ENCODE measurements at places on chromosomes 1 and 21.

DNA sequence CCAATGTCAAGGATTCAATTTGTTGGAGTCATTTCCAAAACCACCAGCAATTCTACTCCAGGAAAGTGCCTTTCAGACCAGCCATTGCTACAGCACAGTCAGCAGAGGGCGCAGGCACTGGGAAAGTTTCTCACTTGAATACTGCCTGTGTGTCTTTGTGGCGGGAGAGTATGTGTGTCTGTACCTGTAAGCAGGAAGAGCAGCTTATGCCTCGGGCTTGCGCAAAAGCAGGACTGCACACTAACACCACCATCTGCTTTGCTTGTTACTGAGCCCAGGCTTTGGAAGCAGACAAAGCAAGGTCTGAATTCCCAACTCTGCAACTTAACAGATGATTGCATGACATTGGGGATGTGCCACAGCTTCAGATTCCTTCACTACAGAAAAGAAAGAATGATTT lies 7.0 kb upstream of the CTSE start:
- peak; percentile 64 for DNase-seq

- no peak for DNase-seq
These were observed 44.0 kb upstream of the LMO4 start for GRCh38 chr1:87284456-87285240.

- no peak for DNase-seq
These were observed 22.2 kb downstream of the NIPAL3 start for GRCh38 chr1:24437631-24438396.

- DNase-seq = no peak
These were observed 29.5 kb downstream of the RGS1 start for GRCh38 chr1:192604979-192605620.

GRCh38 chr1:95426772-95427171 lies 192.8 kb downstream of the RWDD3 start:
- DNase-seq = no peak

All from stimulated activated CD4-positive, alpha-beta T cell treated with anti-CD3 and anti-CD28 coated beads, Interleukin-2, amount 100 ng/mL, for 48 hours (primary cell).